ENCODE measurements at places on chromosomes 6 and 20.

DNA sequence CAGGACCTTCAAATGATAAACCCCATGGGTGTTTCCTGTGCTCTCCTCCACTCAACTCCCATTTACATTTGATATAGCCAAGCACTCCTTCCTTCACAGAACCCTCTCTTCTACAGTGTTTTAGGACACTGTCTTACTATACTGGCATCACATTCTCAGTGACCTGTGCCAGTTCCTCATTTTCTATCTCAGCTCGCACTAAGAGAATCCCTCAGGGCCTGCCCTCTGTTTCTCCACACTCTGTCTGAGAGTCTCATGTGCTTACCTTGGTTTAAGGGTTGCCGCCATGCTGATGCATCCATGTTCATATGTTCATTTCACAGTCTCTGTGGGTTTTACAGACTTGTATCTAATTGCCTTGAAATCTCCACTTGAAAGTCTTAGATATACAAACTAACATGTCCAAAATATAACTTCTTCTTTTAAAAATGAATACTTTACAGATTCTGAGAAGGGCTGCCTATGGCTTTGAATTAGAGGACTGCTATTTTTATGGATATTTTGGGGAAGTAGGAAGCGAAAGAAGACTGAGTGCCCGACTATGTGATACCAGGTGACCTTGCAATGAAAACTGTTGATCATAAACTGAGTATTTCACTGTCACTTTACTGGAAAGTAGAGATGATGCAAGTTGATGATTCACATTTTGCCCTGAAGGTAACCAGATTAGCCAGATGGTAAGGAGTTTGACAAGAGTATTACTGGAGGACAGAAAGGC is 153.1 kb upstream of the SIM1 start:
- DNase-seq = no peak

DNA sequence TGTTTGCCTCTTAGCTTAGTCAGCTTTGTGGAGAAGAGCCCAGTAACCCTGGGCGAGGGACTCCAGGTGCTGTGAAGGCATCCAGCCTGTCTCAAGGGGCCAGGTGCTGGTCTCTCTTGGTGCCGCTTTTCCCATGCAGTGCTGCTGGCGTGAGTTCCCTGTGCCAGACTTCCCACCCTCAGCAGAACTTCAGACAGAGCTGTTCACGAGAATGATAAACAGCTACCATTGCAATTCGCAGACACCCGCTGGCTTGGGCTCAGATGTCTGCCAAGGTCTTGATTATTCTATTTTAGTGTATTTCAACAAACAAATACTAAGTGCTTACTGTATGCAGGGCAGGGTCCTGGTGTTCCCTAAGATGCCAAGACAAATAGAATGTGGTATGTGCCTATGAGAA is 57.7 kb downstream of the RNF217 start:
- DNase-seq = no peak

DNA sequence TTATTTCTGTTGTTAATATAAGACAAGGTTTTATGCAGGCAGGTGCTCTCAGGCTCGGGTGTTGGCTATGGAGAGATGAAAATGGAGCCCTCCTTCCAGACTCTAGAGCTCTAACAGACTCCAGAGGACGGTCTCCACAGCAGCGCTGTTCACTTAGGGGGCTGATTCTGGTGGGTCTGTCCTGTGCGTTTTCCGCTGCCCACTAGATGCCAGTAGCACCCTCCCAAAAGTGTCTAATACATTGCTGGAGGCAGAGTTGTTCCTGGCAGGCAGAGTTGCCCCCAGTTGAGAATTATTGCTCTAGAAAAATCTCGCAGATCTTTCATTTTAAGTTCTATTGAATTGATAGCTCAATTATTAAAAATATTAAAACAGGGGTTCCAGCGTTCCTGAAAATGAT is 109.9 kb downstream of the MAP3K4 start:
- no peak for DNase-seq

DNA sequence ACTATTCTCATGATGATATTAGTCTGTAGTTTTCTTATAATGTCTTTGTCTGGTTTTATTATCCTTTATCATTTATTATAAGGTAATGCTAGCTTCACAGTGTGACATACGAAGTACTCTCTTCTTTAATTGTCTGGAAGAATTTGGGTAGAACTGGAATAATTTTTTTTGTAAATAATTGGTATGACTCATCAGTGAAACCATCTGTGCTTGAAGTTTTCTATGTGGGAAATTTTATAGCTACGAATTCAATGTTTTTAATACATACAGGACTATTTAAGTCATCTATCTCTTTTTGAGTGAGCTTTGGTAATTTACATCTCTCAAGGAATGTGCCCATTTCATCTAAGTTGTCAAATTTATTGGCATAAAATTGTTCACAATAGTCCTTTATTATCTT is 86.3 kb downstream of the SOD2 start:
- no peak for DNase-seq

GRCh38 chr6:125994670-125995488 is 8.5 kb downstream of the TRMT11 start:
- DNase-seq = no peak

GRCh38 chr6:149964308-149965193 is 808 bp downstream of the ULBP1 start:
- DNase-seq = no peak

GRCh38 chr20:57526087-57526884 is 1.3 kb upstream of the CTCFL start:
- DNase-seq = no peak

- no peak for DNase-seq
Observed at GRCh38 chr6:133880006-133880405, 8.9 kb upstream of the TCF21 start.

GRCh38 chr20:1302685-1303541 is 26.0 kb downstream of the SDCBP2 start:
- DNase-seq = no peak

DNA sequence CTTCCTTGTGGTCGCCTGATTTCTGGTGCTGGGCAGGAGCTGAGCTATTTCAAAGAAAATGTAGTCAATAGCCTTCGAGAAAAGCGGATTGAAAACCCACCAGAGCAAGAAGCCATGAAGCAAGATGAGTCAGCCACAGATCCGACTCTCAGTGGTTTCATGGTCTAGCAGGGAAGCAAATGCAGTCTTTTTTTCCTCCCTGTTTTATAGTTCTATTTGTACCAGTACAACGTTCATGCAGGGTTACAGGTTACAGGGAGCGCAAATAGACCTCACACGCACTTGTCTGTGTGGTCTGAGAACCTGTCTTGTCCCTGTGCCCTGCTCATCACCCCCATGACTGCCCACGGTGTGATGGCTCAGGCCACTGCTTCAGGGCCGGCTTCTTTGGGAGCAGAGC is 309.8 kb upstream of the SUPT3H start:
- no peak for DNase-seq

DNA sequence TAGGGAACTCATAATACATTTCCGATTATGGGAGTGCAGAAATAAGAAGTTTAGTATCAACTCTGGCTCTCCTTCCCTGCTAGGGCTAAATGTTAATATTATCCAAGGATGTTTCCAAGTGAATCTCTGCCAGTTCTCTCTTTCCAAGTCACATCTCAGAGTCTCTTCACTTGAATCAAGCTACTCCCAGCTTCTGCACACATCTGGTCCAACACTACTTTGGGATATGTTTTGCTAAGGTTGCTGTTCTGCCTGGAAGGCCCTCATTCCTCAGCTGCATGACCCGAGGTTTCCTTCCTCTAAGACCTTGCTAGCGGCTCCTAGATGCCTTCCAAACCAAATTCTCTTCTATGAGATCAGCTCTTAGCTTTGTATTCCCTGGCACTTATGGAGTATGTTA is 331.8 kb downstream of the GJA1 start:
- DNase-seq = no peak

GRCh38 chr6:149225946-149226345 is 91.6 kb upstream of the TAB2 start:
- DNase-seq = no peak

GRCh38 chr20:57429580-57430200 is 38.5 kb downstream of the RBM38 start:
- DNase-seq = no peak

GRCh38 chr6:82113231-82113630 is 134.3 kb downstream of the IBTK start:
- DNase-seq = no peak

DNA sequence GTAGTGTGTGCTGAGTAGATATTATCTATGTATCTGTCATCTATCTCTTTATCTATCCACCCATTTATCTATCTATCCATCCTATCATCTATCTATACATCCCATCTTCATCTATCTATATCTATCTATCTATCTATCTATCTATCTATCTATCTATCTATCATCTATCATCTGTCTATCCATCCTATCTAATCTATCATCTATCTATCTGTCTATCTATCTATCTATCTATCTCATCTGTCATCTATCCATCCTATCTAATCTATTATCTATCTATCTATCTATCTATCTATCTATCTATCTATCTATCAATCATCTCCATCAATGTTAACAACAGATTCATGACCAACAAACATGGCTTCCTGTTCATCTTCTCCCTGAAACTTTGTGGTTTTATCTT is 90.5 kb upstream of the SLC24A3 start:
- no peak for DNase-seq

DNA sequence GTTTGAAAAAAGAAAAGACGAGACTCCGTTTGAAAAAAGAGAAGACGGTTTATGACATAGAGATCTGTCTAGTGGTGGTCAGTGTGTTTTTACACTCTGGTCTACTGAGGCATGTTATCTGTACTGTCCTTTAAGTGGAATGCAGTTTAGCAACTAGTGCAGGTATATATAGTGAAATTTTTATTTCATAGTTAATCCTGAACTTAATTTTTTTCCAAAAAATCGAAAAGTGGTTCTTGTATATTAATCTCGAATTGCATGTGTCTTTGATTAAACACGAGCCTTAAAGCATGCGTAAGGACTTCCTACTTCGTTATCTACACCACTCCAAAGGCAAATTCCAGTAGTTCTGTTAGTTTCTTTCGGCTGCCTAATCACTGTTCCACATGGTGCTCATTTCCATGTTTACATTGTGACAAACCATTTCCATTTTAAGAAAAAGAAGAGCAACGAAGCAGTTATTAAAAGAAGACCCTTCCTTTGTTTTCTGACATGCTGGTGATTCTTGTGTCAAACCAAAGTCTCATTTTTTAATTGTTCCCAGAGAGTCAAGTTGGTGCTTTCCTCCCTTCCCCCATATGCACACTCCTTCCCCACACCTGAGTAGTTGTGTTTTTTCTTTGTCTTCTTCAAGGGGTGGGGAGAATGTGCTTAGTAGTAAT is 2.3 kb downstream of the SNX9 start:
- no peak for DNase-seq

DNA sequence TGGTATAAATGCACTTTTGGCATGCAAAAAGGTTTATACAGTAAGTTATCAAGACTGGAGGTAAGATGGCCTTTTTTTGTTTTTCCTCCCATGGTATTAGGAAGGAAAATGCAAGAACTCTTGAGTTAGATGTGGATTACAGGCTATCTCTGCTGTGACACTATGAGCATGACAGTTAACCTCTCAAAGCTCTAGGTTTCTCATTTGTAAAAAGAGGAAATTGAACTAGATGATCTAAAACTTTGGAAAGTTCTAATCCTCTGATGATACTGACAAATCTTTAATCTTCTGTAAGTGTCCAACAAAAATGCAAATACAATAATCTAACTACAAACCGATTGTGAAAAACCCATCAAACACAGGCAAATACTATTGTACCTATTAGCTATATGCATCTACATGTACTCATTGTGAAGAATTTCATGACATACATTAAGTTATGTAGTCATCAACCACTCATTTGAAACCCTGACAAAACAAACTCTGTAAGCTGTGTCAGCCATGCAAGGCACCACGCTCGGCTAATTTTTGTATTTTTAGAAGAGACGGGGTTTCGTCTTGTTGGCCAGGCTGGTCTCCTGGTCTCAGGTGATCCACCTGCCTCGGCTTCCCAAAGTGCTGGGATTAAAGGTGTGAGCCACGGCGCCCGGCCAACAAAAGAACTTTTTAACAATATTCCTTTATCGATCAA is 4.2 kb downstream of the CDK19 start:
- no peak for DNase-seq

- no peak for DNase-seq
Observed at GRCh38 chr6:155436981-155437749, 18.5 kb downstream of the NOX3 start.

DNA sequence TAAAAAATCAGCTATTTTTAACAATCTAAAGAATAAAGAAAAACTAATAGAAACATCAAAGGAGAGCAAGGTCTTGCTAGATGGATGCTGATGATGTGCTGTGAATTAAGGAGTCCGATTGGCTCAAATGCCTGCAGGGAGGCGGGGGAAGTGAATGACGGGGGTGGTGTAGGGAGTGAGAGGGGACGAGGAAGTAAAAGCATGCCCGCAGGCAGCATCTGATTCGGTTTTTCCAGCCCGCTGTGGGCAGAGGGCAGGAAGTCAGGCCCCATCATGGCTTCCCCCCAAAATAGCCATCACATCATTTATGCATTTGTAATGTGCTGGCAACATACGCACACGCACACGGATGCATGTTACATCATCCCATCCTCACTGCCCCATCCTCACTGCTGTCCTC is 10.3 kb downstream of the RSPO4 start:
- no peak for DNase-seq

GRCh38 chr6:37983720-37984501 is 164.4 kb downstream of the ZFAND3 start:
- no peak for DNase-seq

GRCh38 chr6:11653028-11653583 is 115.6 kb downstream of the TMEM170B start:
- DNase-seq = no peak

GRCh38 chr20:23484081-23484480 is 6.8 kb upstream of the CST8 start:
- no peak for DNase-seq

- no peak for DNase-seq
Observed at GRCh38 chr6:151119823-151120524, 119.8 kb upstream of the AKAP12 start.

GRCh38 chr6:91198588-91199255 is 611.9 kb upstream of the MAP3K7 start:
- no peak for DNase-seq

DNA sequence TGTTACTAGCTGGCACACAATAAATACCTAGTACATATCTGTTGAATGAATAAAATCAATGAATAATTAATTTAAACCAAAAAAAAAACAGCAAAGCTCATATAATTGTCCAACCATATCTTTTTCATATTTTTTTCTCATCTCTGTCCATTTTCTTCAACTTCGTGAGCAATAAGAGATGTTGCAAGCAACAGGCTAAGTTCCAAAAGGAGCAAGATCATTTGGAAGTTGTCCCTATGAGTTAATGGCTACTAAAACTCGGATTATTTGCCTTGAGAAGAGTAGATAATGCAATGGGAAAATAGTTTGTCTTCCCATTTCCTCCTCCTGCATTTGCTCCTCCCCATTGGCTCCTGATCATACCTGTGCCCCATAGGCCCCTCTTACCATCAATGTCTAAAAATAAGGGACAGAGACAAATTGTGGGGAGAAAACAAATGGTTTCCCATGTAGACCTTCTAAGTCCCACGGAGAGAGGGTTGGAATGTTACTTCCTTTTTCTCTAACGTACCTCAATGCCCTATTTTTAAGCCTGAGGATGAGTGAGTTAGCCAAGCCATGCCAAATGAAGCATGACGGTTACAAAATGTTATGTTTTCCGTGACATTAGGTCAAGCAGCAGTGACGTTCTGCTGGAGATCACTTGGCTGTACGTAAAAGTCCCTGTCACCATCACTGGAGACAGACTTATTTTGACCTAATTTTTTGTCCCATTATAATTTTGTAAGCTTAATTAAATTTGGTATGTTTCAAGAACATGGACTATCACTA is 217.3 kb upstream of the PREP start:
- no peak for DNase-seq

- DNase-seq = no peak
Observed at GRCh38 chr6:105794239-105794638, 291.9 kb upstream of the PRDM1 start.

GRCh38 chr6:39997101-39997635 is 62.9 kb upstream of the MOCS1 start:
- no peak for DNase-seq

- DNase-seq = peak; percentile 45
Observed at GRCh38 chr6:169786349-169786748, 34.9 kb downstream of the ERMARD start.

Measured in left forelimb (tissue), 1 donor.